Activated T-cell treated with anti-CD3 and anti-CD28 coated beads, Interleukin-2, amount 50 U/mL, for 1 hour (primary cell): ENCODE measurements at places on chromosomes 13 and 19.

GRCh38 chr13:67150608-67151007 lies 79.5 kb downstream of the PCDH9 start:
- no peak for DNase-seq

DNA sequence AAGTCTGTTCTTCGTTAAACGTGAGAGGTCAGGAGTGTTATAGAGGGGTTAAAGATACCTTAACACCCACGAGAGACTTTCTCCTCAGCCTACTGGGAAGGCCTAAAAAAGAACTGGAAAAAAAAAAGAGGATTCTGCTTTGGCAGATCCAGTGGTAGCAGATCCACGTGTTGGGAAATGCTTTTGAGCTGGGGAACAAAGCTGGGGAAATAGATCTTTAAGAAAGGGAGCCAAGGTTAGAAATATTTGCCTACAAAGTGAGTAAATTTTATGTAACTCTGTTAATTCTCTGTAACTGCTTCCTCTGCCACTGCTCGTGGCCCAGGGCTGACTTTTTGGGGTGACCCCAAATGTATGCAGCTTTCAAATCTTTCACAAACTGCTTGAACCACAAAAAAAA lies 11.7 kb downstream of the RFX2 start:
- no peak for DNase-seq

DNA sequence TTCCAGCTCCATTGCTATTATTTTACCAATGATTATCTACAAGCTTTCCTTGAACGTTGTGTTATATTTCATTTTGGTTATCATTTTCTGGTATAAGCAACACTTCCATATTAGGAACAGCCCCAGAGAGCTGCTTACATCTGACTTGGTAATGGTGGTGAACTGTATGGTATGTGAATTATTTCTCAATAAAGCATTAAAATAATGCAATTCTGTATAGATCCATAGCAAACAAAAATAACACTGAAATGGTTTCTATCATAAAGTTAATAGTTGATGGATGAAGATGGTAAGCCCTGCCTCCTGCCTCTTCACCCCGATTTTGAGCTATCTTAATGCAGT lies 27.5 kb downstream of the GGACT start:
- DNase-seq: no peak

DNA sequence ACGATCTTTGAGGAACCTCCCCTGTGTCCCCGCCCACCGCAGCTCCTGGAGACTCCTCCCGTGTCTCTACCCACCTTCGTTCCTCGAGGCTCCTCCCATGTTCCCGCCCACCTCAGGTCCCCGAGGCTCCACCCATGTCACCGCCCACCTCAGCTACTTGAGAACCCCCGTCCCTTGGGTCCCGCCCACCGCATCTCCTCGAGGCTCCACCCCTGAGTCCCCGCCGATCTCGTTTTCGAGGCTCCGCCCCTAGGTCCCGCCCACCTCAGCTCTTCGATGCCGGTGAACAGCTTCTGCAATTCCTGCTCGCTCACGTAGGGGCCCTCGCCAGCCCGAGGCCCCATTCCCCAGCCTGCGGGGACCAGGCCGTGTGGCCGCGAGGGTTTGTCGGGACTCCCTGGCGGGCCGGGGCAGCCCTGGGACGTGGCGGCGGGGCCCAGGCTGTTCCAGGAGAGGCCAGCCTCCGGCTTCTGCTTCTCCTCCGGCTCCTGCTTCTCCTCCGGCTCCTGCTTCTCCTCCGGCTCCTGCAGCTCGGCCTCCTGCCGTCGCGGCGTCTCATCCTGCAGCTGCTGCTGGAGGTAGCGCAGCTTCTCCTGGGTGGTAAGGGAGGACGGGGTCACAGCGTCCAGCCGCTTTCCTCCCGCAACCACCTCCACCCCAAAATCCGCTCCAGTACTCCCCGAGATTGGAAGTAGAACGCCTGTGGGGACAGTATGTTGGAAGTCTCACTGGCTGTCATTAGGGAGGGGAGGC lies 16.7 kb downstream of the TSKS start:
- peak; percentile 55 for DNase-seq

GRCh38 chr19:33407716-33408115 lies 34.2 kb downstream of the CEBPG start:
- no peak for DNase-seq

DNA sequence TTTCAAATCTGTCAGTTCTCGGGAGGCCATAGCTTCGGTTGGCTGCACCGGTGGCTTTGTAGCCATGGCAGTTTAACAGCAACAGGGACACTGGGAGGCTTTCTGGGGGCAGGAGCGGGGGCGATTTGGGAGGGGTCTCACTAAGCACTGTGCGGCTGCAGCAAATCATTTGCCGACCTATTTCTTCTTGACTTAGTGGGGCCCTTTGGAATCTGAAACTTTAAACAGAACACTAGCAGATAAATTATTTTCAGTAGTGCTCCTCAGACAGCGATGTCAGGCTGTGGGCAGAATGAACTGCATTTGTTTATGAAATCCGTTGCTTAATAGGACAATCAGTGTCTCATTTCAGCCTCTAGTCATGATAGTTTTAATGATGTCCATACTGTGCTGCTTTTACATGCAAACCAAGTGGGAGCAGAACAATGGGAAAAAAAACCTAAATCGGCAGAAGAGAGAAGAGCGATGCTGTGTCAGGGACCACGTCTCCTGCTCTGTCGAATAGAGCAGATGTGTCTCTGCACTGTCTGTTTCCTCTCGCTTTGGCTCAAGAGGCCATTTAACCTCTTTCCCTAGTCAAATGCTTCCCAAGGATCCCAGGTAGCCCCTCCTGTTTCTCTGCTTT lies 211.9 kb downstream of the OLFM4 start:
- no peak for DNase-seq

DNA sequence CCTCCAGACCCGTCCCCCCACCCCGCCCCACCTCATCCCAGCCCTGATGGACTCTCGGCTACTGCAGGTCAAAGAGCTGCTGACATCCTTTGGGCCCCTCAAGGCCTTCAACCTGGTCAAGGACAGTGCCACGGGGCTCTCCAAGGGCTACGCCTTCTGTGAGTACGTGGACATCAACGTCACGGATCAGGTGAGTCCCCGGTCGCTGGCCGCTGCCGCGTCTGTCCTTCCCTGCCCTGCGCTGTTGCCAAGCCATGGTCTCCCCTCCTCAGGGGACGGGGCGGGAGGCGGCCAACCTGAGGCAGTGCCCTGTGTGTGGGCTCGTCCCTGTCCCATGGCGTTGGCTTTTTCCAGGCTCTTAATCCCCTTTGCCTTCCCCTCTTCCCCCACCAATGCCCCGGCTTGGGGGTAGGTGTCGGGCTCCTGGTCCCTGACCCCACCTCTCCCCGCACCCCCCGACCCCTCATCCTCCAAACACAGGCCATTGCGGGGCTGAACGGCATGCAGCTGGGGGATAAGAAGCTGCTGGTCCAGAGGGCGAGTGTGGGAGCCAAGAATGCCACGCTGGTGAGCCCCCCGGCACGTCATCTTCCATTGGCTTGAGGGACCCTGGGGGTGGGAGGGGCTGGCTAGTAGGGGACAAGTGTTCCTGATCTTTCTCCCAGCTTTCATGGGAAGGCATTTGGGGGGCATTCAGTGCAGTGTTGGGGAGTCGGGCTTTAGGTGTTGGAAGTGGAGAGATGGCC lies 6.2 kb upstream of the EPN1 start:
- no peak for DNase-seq

GRCh38 chr19:13006431-13007281 lies 11.4 kb downstream of the NFIX start:
- no peak for DNase-seq

DNA sequence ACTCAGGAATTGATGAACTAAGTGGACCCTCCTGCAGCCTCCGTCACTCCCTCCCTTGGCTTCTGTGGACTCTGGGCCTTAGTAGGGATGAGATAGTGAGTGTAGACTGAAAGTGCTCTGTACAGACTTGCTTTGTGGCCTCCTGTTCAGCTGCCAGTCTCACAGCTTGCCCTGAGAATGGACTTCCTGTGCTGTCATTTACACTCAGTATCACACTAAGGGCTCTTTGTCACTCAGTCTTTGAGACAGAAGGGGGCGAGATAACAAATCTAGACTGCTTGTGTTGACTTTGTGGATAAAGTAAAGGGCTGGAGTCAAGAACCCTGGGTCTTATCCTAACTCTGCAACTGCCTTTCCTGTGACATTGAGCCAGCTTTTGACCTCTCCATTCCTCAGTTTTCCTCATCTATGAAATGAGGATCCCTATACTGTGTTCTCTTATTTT lies 21.0 kb upstream of the SPRY2 start:
- no peak for DNase-seq
